ENCODE measurements at places on chromosomes 7 and 10.

- DNase-seq, result no peak
These were observed 201.7 kb upstream of the PRSS58 start for GRCh38 chr7:142459551-142459963.

- DNase-seq, result no peak
These were observed at the start of gene SLC39A12 for GRCh38 chr10:17951868-17952371. TSS of gene SLC39A12 (plus strand) at chr10:17951918. CDS start at chr10:17953277, 1,359 bp downstream.

GRCh38 chr7:129146237-129146979 lies 1.9 kb downstream of the TSPAN33 start:
- DNase-seq, result no peak

DNA sequence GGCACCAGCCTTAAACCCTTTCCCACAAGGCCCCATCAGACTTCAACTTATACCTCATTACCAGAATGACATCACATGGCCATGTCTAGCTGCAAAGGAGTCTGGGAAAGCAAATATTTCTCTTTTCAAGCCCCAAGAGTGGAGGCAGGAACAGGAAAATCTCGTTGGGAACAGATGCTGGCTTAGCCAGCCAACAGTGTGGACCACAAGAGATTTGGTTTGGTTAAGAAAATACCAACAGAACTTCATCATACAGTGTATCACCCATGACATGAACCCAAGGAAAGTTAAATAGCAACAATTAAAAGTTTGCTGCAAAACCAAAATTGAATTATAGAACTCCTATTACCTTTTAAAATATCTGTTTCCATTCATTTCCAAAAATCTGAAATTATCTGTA lies 2.2 kb upstream of the MET start:
- no peak for DNase-seq

- no peak for DNase-seq
These were observed 216.1 kb upstream of the PRPS1L1 start for GRCh38 chr7:18243731-18244130.

DNA sequence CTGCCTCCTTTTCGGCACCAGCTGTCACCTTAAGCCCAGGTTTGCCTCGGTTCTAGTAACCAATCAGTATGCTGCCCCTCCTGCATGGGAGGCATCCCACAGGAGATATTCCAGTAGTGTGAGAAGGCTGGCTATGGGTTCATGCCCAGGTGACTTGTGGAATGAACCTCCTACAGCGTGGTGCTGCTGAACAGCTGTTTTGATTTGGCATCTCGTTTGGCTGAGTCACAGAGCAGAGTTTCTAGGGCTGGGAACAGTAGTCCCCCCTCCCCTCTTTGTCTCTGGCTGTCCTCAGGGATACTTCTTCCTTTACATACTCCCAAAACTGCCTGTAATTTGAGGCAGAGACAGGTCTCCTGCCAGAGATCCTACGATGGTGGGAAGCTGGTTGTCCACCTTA lies 16.1 kb downstream of the R3HCC1L start:
- no peak for DNase-seq

GRCh38 chr7:125966278-125967048 lies 1036.8 kb upstream of the POT1 start:
- no peak for DNase-seq

GRCh38 chr7:108307595-108307994 lies 148.6 kb downstream of the NRCAM start:
- DNase-seq, result no peak

DNA sequence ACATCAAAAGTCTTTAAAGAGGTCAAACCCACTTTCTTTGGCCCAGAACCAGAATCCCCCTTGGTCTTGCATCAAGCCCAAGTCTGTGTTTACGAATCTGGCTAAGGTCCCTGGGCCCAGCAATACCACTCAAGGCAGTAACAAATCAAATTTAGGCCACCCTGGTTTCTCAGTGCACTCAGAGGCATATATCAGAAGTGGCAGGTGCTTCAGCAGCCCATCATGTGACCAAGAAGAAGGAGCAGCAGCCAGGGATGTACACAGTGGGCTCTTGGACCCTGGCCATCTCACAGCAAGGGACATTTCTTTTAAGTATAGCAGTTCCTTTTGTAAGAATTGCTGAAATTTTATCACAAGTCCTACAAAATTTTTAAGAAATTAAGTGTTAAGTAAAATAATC lies 7.3 kb upstream of the SLC25A13 start:
- no peak for DNase-seq

GRCh38 chr10:122999347-122999746 lies 9.2 kb downstream of the IKZF5 start:
- no peak for DNase-seq

DNA sequence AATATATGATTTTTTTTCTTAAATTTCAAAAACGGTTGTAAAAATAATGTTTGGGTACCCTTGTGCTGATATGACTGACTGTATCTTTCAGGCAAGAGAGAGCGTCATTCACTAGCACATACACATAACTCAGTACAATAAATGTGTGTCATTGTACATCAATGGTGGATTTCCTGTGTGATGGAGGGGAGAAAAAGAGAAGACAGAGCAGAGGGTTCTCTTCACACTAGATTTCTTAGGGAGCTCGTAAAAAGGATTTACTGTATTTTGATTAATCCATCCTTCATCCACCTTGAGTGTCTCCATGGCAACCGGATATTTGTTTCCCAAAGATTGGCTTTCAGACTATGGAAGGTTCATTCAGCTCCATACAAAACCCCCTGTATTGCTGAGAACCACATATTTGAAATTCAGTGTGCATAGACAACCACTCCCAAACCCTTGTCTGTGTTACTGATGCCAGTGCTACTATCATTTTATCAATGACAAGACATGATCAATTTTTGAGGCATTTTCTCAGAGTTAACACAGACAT lies 150.6 kb downstream of the AKR1D1 start:
- no peak for DNase-seq

- no peak for DNase-seq
These were observed 53.1 kb upstream of the KMT2E start for GRCh38 chr7:104960741-104961448.

- no peak for DNase-seq
These were observed 346.9 kb upstream of the PRKCQ start for GRCh38 chr10:6926971-6927370.

DNA sequence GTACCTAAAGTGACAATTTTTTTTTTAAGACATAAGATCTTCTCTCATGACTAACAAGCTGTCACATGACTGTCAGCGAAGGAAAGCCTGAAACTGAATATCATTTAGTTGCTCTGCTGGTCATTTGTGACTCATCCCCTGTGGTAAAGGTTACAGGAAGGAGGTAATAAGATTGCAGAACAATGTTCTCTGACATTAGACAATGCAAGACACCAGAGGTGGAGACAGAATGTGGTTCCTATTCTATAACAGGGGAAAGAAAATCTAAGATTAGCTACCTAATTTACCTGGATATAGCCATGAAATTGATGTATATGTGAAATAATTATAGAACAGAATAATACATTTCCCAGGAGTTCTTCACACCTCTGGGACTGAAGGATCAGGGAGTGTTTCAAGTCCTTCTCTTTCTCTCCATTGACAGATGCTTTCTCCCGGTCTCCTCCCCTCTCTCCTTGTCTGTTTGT lies 47.7 kb downstream of the LRGUK start:
- no peak for DNase-seq

- DNase-seq, result no peak
These were observed 615.0 kb downstream of the ANKRD7 start for GRCh38 chr7:118839515-118839914.

GRCh38 chr10:21515361-21516241 lies 9.9 kb downstream of the SKIDA1 start:
- DNase-seq, result no peak

DNA sequence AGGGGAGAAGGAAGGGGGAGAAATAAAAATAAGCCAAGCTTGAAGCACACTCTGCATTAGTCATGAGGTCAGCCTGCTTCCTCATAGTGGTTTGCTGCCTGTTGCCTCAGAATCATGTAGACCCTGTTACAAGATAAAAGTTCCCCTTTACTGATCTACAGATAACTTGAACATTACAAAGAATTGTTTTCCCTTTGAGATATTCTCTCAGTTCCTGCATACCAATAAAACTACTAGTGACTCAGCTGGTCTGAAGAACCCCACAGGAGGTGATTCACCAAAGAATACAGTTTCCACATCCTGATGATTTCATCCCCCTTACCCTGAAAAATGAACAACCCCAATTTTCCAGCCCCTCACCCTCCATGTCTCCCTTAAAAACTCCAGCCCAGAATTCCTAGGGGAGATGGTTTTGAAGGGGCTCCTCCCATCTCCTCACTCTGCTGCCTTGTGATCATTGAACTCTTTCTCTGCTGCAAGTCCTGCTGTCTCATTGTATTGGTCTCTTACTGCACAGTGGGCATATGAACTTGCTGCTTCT lies 31.5 kb upstream of the NRP1 start:
- DNase-seq, result no peak

DNA sequence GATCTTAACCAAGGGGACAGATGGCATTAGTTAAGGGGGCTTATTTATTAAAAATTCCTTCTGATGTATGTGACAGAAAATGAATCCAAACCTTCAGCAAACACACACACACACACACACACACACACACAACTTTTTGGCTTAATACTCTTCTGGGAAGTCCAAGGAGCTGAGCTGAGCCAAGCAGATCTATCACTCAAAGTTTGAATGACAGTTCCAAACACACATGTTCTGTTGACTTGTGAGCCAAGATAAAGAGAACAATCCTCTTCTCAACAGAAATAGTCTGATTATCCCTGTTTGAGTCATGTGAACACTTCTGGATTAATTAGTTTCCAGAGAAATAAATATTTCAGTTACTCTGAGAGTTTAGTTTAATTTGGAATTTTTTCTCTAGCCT lies 31.5 kb downstream of the KBTBD2 start:
- no peak for DNase-seq

DNA sequence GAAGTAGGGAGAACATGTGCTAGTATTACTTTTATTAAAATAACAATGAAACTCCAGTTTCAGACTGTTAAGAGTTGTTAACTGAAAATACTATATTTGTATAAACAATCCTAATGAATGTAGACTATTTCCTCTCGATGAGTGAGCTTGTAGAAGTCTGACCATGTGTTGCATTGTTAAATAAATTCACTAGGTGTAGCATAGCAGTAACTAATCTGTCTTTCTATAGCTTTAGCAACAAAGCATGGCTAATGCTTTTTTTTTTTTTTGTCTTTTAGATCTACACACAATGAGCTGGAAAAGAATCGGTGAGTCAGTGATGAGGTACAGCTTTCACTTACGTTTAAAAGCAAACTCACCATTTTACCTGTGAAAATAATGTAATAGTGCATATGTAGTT lies 37.1 kb downstream of the MXI1 start:
- DNase-seq, result no peak

DNA sequence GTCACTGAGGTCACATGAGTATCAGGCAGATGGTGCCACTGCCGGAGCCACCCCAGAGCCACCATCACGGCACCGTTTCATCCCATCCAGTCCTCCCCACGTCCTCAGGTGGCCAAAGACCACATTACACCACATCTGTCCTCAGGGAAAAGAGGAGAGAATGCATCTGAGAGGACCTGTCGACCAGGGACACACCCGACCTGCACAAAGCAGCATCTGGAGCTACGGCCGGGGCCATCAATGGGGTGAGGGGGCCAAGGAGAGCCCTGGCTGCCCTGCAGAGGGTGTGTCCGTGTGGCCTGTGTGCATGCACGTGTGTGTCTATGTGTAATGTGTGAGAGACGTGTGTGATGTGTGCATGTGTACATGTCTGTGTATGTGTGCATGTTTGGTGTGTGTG lies 480.6 kb downstream of the DNAJB6 start:
- no peak for DNase-seq

DNA sequence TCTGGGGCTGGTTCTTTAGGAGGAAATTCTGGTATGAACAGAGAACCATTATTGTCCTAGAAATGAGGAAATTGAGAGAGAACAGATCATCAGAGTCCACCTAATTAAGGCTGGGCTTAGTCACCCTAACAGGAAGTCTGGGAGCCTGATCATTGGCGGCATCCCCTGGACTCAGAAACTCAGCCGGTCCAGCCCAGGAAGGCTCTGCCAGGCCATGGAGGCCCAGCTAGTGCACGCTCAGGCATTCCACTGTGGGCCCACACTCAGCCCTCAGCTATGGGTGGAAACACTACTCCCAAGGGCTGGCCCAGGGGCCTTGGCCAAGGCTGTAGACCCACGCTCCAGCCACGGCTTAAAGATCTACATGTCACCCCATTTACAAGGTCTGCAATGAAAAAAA lies 109.2 kb downstream of the PTPN20 start:
- DNase-seq, result no peak

GRCh38 chr10:59814878-59815277 lies 61.6 kb upstream of the MRLN start:
- no peak for DNase-seq

DNA sequence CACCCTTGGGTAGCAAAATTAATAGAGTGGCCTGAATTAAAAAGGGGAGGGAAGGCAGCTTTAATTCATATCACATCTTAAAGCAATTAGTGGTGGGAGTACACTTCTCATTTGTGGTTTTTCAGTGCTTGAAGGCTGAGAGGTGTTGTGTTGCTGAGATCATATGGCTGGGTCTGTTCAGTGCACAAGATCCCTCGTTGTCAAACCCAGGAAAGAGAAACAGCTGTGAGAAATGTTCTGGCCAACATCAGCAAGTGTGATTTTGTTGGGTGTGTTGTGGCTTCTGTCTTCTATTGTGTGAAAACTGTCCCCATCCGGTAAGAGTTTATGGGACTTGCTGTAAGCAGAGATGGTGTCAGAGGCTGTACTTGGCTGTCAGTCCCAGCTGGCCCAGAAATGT lies 197.9 kb upstream of the BMPER start:
- no peak for DNase-seq

DNA sequence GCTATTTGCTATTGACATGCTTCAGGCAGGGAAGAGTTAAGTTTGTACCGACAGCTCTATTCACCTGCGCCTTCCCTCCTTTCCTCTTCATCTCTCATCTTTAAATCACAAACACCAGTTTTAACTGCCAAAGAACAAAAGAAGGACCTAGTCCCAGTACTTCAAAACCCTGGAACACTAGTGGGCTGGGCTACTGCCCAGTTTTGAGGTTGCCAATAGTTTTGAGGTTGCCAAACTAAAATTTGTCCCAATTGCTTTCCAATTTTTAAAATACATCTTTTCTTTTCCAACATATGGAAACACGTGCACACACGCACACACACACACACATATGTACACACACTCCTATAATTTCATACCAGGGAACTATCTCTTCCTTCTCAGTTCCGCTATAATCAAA lies 130.6 kb upstream of the SLC26A5 start:
- DNase-seq, result no peak

GRCh38 chr7:130071701-130072622 lies 1.6 kb downstream of the KLHDC10 start:
- peak; percentile 7 for DNase-seq

DNA sequence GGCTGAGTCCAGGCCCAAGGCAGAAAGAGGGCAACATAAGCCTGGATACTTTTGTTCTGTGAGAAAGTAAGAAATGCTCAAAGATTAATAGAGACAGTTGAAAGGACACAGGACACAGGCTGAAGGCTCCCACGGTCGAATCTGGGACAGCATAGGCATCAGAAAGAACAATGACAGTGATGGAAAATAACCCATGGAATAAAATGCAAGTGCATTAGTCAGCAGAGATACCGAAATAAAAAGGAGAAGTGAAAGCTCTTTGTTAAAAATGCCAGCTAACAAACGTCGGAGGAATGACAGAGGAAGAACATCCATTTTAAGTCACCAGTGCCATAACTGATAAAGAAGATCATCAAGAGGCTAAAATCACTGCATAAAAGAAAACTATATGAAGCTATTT lies 19.6 kb upstream of the AGAP5 start:
- no peak for DNase-seq
